ENCODE measurements at places on chromosomes 4 and X. TPM values are rescaled to one million over a fixed set of nuclear protein-coding genes. Genes with fewer than 3 reads are reported as not detected.

MFAP3L gene
- total RNA-seq = 10.1 TPM

GRCh38 chr4:140630246-140630645, 61.5 kb upstream of the UCP1 start:
- peaks cover 6% of the 10 kb centered on the region for H3K4me1 ChIP-seq
- H3K27me3 ChIP-seq = no peaks in the 10 kb centered on the region
- H3K4me3 ChIP-seq = no peak overlapping the region
- DNase-seq = no peak

EDNRA gene
- total RNA-seq = 37.6 TPM

DNA sequence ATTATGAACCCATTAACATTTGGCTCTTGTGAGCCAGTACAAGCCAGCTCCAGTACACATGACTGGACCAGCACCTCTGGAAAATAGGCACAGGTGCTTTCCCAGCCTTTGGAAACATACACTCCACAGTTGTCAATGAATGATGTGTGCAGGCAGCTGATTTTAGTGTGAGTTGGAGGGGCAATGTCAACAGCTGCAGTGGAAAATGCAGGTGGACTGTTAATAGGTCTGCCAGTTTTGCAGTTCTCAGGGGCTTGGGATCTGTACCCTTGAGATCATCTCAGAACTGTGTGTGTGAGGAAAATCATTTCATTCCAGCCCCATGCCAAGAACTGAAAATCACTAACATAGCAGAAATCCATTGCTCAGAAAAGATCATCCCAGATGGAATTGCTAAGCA, 81.7 kb upstream of the CHRDL1 start:
- no peaks in the 10 kb centered on the region for H3K36me3 ChIP-seq
- no peaks in the 10 kb centered on the region for H3K4me1 ChIP-seq
- H3K27ac ChIP-seq = no peak overlapping the region

DNA sequence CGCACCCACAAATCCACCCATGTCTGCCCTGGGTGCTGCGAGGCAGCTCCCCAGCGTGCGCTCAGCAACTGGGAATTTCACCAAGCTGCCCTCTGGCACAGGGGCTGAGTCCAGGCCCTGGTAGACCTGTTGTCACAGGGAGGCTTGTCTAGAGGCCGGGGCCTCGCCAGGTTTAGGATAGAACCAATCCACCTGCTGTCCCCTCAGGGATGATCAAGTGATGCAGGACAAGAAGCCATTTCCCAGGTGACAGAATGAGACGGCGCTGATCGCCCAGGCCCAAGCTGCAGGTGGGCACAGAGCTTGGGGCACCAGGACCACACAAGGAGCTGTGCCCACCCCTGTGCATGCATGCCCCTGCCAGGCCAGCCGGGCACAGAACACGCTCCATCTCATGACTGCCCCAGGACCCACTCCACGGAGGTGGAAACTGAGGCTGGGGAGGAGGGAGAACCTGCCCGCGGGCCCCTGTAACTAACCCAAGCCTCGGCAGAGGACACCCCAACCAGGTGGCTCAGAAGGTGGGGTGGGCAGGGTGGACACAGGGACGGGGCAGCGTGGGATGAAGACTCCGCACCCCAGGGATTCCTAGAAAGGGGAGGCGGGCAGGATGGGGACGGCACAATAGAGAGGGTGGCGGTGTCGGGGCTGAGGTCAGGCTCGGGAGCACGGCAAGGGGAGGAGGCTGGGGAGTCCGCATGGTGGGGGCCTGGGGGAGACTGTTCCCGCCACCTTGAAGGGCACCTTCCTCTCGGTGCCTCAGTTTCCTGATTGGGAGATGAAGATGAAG, 78.0 kb downstream of the ZFYVE28 start:
- no peak overlapping the region for H3K27ac ChIP-seq
- H3K4me3 ChIP-seq = no peak overlapping the region
- H3K27me3 ChIP-seq = peaks cover 9% of the 10 kb centered on the region

GRCh38 chrX:39855748-39856129, 242.0 kb downstream of the BCOR start:
- no peaks in the 10 kb centered on the region for H3K36me3 ChIP-seq
- no peak for DNase-seq
- no peak overlapping the region for H3K4me3 ChIP-seq
- H3K27ac ChIP-seq = no peak overlapping the region
- H3K4me1 ChIP-seq = peaks cover 18% of the 10 kb centered on the region

SFRP2 gene
- total RNA-seq = 5.9 TPM

CORIN gene
- 34.6 TPM for total RNA-seq

DNA sequence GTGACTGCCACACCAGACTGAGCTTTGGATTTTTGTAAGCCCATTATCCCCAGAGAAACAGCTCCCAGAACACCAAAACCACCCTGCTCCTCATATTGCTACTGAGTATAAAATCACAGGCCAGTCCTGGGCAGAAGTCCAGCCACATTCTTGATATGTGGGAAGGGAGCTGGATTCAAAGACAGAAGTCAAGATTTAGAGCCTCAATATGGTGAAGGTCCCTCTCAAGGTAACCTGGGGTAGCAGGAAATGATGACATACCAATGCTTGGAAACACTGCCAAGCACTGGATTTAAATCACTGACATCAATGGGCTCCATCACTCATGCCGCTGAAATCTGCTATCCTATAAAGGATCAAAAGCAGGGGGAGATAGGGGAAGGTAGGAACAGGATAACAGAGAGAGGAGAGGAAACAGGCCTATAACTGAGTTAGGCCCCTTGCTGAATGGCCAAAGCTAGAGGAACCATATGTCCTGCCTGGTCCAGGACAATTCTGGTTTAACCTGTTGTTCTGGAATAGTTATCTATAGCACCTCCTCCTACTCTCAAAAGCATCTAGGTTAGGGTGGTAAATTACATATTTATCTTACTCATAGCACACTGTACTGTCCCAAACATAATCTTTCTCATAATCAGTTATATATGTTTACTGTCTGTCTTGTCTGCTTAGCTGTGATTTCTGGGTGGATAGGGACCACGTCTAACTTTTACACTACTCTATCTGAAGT, 83.7 kb upstream of the NHS start:
- no peaks in the 10 kb centered on the region for H3K36me3 ChIP-seq
- H3K4me1 ChIP-seq = peaks cover 9% of the 10 kb centered on the region
- no peak overlapping the region for H3K4me3 ChIP-seq
- H3K27ac ChIP-seq = no peak overlapping the region
- DNase-seq = no peak
- no peaks in the 10 kb centered on the region for H3K27me3 ChIP-seq

GRCh38 chr4:55398966-55399365, 3.2 kb downstream of the TMEM165 start:
- H3K36me3 ChIP-seq = peaks cover 30% of the 10 kb centered on the region
- no peaks in the 10 kb centered on the region for H3K27me3 ChIP-seq
- peak overlapping the region; percentile 94 for H3K4me3 ChIP-seq

GRCh38 chr4:128571747-128572146, 237.8 kb upstream of the JADE1 start:
- H3K27me3 ChIP-seq = no peaks in the 10 kb centered on the region
- H3K27ac ChIP-seq = no peak overlapping the region
- H3K4me3 ChIP-seq = no peak overlapping the region
- DNase-seq = no peak
- H3K36me3 ChIP-seq = peaks cover 4% of the 10 kb centered on the region

NAT8L gene
- total RNA-seq = 14.9 TPM

GRCh38 chrX:110941906-110942305, 146.3 kb upstream of the CHRDL1 start:
- no peak for DNase-seq
- peaks cover 3% of the 10 kb centered on the region for H3K4me1 ChIP-seq
- peaks cover 52% of the 10 kb centered on the region for H3K27me3 ChIP-seq
- no peaks in the 10 kb centered on the region for H3K36me3 ChIP-seq
- no peak overlapping the region for H3K4me3 ChIP-seq
- no peak overlapping the region for H3K27ac ChIP-seq

DNA sequence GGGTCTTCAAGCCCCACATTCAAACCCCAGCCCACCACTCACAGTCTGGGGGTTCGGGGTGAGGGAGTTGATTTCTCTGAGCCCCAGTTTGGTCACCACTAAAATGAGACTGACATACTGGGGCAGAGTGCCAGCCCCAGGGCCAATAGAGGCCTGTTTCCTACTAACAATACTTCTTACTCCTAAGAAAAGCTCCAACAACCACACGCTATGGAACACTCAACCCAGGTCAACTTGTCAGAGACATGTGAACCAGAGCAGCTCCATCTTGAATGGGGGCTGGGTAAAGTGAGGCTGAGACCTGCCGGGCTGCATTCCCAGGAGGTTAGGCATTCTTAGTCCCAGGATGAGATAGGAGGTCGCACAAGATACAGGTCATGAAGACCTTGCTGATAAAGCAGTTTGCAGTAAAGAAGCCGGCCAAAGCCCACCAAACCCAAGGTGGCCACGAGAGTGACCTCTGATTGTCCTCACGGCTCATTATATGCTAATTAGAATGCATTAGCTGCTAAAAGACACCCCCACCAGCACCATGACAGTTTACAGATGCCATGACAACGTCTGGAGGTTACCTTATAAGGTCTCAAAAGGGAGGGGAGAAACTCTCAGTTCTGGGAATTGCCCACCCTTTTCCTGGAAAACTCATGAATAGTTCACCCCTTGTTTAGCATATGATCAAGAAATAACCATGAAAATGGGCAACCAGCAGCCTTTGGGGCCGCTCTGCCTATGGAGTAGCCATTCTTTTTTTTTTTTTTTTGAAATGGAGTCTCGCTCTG, 26.6 kb upstream of the HTRA3 start:
- H3K36me3 ChIP-seq = no peaks in the 10 kb centered on the region
- H3K27me3 ChIP-seq = no peaks in the 10 kb centered on the region
- H3K27ac ChIP-seq = no peak overlapping the region
- peaks cover 9% of the 10 kb centered on the region for H3K4me1 ChIP-seq
- no peak for DNase-seq

- no peak overlapping the region for H3K27ac ChIP-seq
- no peak overlapping the region for H3K4me3 ChIP-seq
- no peak for DNase-seq
- no peaks in the 10 kb centered on the region for H3K36me3 ChIP-seq
Observed at GRCh38 chr4:108900018-108900580, 137.2 kb upstream of the ETNPPL start.

GSX2 gene
- 5.6 TPM for total RNA-seq

- no peak for DNase-seq
- H3K27ac ChIP-seq = no peak overlapping the region
- no peaks in the 10 kb centered on the region for H3K27me3 ChIP-seq
- no peaks in the 10 kb centered on the region for H3K4me1 ChIP-seq
Observed at GRCh38 chrX:113136836-113137235, 296.2 kb upstream of the AMOT start.

NALF2 gene
- total RNA-seq = 1.8 TPM

- DNase-seq = no peak
- no peaks in the 10 kb centered on the region for H3K36me3 ChIP-seq
- peak overlapping the region; percentile 17 for H3K27ac ChIP-seq
- no peaks in the 10 kb centered on the region for H3K4me1 ChIP-seq
- H3K4me3 ChIP-seq = no peak overlapping the region
- H3K27me3 ChIP-seq = no peaks in the 10 kb centered on the region
Observed at GRCh38 chr4:113872426-113873260, 106.8 kb downstream of the ARSJ start.

RBM46 gene
- total RNA-seq = 0.24 TPM

GRCh38 chr4:144787365-144788258, 141.7 kb downstream of the HHIP start:
- no peaks in the 10 kb centered on the region for H3K36me3 ChIP-seq
- H3K4me3 ChIP-seq = no peak overlapping the region
- H3K4me1 ChIP-seq = no peaks in the 10 kb centered on the region
- no peak for DNase-seq
- no peaks in the 10 kb centered on the region for H3K27me3 ChIP-seq
- no peak overlapping the region for H3K27ac ChIP-seq

- H3K4me1 ChIP-seq = peaks cover 14% of the 10 kb centered on the region
- peak overlapping the region; percentile 85 for H3K4me3 ChIP-seq
- H3K27me3 ChIP-seq = no peaks in the 10 kb centered on the region
- peak overlapping the region; percentile 5 for H3K27ac ChIP-seq
Observed at GRCh38 chrX:129540722-129541184, 694 bp downstream of the OCRL start.

GRCh38 chr4:24003926-24004325, 114.1 kb upstream of the PPARGC1A start:
- H3K27ac ChIP-seq = no peak overlapping the region
- peaks cover 4% of the 10 kb centered on the region for H3K27me3 ChIP-seq
- H3K4me3 ChIP-seq = no peak overlapping the region
- H3K4me1 ChIP-seq = peaks cover 29% of the 10 kb centered on the region
- DNase-seq = no peak
- no peaks in the 10 kb centered on the region for H3K36me3 ChIP-seq

USP17L27 gene
- total RNA-seq = not detected

- no peak overlapping the region for H3K27ac ChIP-seq
- no peak overlapping the region for H3K4me3 ChIP-seq
- no peaks in the 10 kb centered on the region for H3K27me3 ChIP-seq
- H3K36me3 ChIP-seq = no peaks in the 10 kb centered on the region
- DNase-seq = no peak
Observed at GRCh38 chr4:156193106-156193505, 239.4 kb upstream of the CTSO start.

- no peaks in the 10 kb centered on the region for H3K27me3 ChIP-seq
- H3K4me3 ChIP-seq = no peak overlapping the region
- H3K36me3 ChIP-seq = peaks cover under 1% of the 10 kb centered on the region
- DNase-seq = no peak
Observed at GRCh38 chr4:67746797-67747495, 7.2 kb downstream of the GNRHR start.

DNA sequence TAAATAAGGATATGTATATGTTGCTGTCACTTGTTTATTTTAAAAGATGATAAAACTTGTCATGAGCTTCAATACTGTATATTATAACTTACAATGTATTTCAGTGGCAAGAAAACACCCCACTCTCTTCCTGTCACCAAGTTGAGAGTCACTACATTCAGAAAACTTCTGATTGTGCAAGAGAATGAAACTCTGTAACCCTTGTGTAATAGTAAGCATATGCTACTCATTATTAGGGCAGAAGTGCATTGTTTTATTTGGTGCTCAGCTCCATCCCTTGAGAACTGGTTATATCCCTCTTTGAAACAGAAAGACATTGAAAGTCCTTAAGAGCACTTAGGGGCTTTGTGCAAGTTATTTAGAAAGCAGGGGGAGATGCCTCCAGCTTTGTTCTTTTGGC, 594.5 kb downstream of the ARAP2 start:
- H3K4me1 ChIP-seq = no peaks in the 10 kb centered on the region
- H3K27ac ChIP-seq = no peak overlapping the region
- no peak for DNase-seq
- H3K36me3 ChIP-seq = no peaks in the 10 kb centered on the region
- H3K4me3 ChIP-seq = no peak overlapping the region

Data from type B pancreatic cell (in vitro differentiated cells).